Parietal lobe (tissue), 2 donors: ENCODE measurements at places on chromosomes 12 and 14. TPM values are rescaled to one million over a fixed set of nuclear protein-coding genes. Genes with fewer than 3 reads are reported as not detected.

The TPH2 gene
- total RNA-seq, result not detected

The C14orf93 gene
- total RNA-seq, result 6.3 TPM

The DDX24 gene
- 121 TPM for total RNA-seq

The NKX2-1 gene
- total RNA-seq, result 1.6 TPM

The LRP1-AS gene
- total RNA-seq, result not detected

The SMCO2 gene
- total RNA-seq, result 2.2 TPM

The ALX1 gene
- not detected for total RNA-seq

The EIF2S3B gene
- 0.94 TPM for total RNA-seq

The FITM1 gene
- total RNA-seq, result 0.94 TPM
